ENCODE measurements at places on chromosomes 11 and 22. TPM values are rescaled to one million over a fixed set of nuclear protein-coding genes. Genes with fewer than 3 reads are reported as not detected.

GRCh38 chr11:32792948-32793475, 1.4 kb downstream of the CCDC73 start:
- DNase-seq, result peak; percentile 48

- peak; percentile 31 for DNase-seq
Measured at GRCh38 chr11:44899959-44900358, 50.7 kb downstream of the TP53I11 start.

GRCh38 chr11:81092522-81092921, 1641.1 kb downstream of the FAM181B start:
- no peak for DNase-seq

GRCh38 chr11:72418834-72419560, 15.3 kb downstream of the CLPB start:
- no peak for DNase-seq

DNA sequence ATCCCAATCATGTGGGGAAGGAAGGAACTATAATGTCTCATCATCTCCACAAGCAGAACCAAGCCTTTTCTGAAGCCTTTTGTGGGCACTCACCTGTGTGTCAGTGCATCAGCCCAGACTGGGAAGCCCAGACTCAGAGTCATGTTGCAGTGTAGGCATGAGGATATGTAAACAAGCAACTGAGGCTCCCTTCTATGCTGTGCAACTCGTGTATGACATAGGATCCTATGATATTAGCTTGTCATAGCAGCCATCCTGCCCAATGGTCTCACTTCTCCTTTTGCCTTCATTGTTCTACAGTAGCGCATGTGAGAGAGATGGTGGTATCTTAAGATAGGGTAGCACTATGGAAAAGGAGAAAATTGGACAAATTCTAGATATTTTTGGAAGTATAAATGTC, 103.4 kb upstream of the OLFML1 start:
- no peak for DNase-seq

- DNase-seq, result no peak
Measured at GRCh38 chr11:43947003-43947500, 4.6 kb downstream of the C11orf96 start.

DNA sequence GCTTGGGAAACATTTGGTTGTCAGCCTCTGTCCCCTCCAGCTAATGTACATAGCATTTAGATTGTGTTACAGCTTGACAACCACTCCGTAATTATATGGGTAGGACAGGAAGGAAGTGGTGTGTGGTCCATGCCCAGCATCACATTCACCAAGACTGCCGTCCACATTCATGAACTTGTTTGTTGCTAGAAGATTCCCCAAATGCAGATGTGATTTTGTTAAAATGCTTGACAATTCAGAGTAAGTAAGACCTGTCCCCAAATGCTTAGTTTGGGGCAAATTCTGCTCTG, 1482.7 kb downstream of the TBC1D22A start:
- no peak for DNase-seq

- DNase-seq, result no peak
Measured at GRCh38 chr22:44622679-44623078, 79.3 kb upstream of the PRR5 start.

DNA sequence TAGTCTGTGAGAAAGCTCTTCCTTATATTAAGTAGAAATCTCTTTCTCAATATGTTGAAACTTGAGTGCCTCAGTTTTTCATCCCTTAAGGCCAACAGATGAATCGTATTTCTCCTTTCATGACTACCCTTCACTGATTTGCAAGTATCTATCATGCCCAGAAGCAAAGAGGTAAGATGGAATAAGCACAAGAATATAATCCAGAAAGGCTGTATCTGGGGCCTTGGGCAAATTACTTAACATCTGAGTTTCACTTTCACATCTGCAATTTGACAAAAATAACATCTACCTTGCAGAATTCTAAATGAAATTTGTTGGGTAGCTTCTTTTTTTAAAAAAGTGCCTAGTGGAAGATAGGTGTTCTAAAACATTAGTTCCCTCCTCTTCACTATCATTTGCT, 552.4 kb upstream of the ANO5 start:
- no peak for DNase-seq

DNA sequence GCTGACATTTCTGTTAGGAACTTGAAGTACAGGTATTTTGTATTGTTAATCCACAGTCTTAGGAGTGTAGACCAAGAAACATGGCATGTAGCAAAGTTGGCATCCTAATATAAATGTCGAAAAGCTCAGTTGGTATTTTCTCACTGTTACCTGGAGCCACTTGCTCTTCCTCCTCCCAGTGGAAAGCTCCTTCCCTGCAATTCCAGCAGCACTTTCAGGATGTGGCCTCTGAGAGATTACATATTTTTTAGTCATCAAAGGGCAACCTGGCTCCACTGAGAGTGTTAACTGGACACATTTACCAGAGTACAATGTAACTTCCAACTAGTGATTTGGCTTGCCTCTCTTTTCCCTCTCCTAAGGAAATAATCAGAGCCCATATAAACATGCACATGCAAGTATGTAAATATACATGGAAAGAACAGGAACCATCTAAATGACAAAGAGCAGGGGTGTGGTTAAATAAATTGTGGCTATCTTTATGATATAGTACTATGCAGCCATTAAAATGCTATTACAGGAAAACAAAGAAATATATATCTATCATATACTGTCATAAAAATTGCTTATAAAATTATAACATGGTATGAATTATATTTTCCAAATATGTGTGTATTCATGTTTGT, 14.3 kb upstream of the EED start:
- DNase-seq, result peak; percentile 55

GRCh38 chr11:109957000-109957399, 136.2 kb upstream of the ZC3H12C start:
- DNase-seq, result no peak

GRCh38 chr11:89612096-89612495, 98.0 kb upstream of the TRIM77 start:
- DNase-seq, result no peak

DNA sequence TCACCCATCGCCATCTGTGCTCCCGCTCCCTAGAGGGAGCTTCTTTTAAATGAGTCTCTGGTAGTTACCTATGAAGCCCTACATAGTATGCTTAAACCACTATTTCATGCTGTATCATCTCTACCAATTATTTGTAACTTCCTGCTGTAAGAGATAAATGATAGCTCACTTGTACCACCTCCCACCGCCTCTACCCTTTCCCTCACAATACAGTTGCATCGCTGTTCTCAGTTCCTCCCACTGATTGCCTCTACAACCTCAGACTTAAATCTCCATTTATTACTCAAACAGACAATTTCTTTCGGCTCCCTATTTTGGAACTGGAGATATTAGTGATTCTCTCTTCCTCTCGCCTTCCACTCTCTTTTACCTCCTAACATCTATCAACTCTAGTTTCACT, 222.9 kb upstream of the ZC3H12C start:
- no peak for DNase-seq

GRCh38 chr11:37313266-37313665, 715.2 kb upstream of the RAG2 start:
- peak; percentile 51 for DNase-seq

GRCh38 chr22:22375576-22376351, 131.2 kb downstream of the VPREB1 start:
- DNase-seq, result no peak

- no peak for DNase-seq
Measured at GRCh38 chr22:31595271-31595670, 66.7 kb downstream of the PISD start.

DNA sequence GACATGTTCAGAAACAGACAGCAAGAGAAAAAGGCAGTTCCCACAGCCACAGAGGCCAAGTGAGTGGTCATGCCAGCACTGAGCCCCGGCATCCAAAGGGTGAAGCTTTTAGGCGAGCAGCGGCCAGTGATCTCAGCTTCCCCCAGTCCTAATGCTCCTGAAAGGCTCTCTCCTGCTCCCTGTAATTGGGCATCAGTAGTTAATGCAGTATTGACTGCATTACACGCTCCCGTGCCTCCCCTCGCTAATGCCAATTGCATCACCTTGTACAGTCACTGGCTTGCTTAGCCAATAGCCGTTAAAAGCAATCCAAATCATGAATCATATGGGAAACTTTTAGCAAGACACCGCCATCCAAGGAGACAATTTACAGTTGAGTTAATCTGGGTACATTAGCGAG, 4.9 kb downstream of the LMO1 start:
- DNase-seq, result peak; percentile 68

DNA sequence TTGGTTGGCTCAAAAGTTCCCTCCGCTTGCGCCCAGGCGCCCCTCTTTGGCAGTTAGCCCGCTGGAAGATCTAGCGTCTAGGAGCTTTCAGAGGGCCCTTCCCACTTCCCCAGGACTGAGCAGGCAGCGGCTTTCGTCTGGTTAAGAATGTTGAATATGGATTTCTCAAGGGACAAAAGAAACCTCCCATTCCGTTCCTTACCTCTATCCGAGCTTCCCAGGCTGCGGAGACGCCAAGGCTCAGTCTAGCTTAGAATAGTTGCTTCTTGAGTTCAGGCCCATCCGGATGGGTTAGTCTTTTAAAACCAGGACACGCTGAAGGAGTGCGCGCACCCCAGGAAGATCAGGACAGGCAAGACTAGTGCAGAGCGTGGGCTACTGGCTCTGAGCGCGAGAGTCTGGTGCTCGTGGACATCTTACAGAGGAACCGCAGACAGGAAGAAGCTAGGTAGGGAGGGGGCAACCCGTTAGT, 1.6 kb downstream of the NELL1 start:
- no peak for DNase-seq

- peak; percentile 55 for DNase-seq
Measured at GRCh38 chr11:64844330-64845128, at the start of gene CDC42BPG. Gene CDC42BPG (minus strand): TSS chr11:64844653. CDS start chr11:64844569, 84 bp downstream.

DNA sequence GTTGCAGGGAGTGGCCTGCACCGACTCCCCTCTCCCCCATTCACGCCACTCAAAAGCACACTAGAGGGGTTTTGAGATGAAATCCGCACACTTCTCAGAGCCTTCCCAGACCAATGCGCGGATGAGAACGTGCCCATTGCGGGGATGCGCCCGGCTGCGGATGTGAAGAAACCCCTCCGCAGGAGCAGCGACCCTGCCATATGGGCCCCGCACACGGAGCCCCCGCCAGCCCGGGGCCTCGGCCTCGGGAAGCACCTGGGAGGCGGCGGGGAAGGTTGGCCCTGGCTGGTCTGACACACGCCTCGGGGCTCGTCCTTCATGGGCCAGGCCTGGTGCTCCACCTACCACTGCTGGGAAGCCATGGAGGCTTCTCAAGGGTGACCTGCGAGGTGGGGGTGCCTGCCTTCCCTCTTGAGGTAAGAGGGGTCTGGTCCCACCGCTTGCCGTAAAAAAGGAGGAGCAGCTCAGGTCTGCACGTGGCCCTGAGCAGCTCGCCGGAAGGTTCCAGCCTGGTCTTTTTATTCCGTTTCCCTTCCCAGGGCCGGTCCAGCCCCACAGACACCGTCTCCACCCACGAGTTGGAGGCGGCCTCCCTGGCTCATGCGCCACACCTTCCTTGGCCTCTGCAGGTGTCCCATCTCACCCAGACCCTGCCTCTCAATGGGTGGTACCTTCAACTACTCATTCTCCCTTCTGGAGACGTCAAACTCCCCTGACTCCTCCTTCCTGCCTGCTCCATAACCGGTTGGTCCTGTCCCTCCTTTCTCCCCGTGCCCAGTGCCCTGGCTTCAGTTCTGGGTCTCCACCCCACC, 39.4 kb downstream of the TRMU start:
- DNase-seq, result peak; percentile 70

MYEOV gene
- 0.26 TPM for total RNA-seq

LRRC56 gene
- 0.38 TPM for total RNA-seq

SLC6A5 gene
- total RNA-seq, result not detected

AIFM3 gene
- 2.8 TPM for total RNA-seq

TBX10 gene
- total RNA-seq, result not detected

CYB561A3 gene
- 30.8 TPM for total RNA-seq

CCDC89 gene
- 0.13 TPM for total RNA-seq

LUZP2 gene
- under 0.01 TPM for total RNA-seq

GPR152 gene
- total RNA-seq, result not detected

OR56A1 gene
- total RNA-seq, result not detected

ZBED5 gene
- 19.5 TPM for total RNA-seq
